Thoracic aorta (tissue), 2 donors: ENCODE measurements at places on chromosomes 2 and 18.

- H3K4me1 ChIP-seq: no peaks in the 10 kb centered on the region
- no peak overlapping the region for H3K4me3 ChIP-seq
- no peak for DNase-seq
- no peaks in the 10 kb centered on the region for H3K36me3 ChIP-seq
These were observed 37.9 kb downstream of the SEMA4F start for GRCh38 chr2:74691929-74692328.

GRCh38 chr18:30748541-30748940 is 294.0 kb downstream of the DSC3 start:
- H3K36me3 ChIP-seq: no peaks in the 10 kb centered on the region
- no peak for DNase-seq
- H3K27me3 ChIP-seq: no peaks in the 10 kb centered on the region
- no peak overlapping the region for H3K4me3 ChIP-seq
- no peaks in the 10 kb centered on the region for H3K4me1 ChIP-seq
- H3K27ac ChIP-seq: no peak overlapping the region

DNA sequence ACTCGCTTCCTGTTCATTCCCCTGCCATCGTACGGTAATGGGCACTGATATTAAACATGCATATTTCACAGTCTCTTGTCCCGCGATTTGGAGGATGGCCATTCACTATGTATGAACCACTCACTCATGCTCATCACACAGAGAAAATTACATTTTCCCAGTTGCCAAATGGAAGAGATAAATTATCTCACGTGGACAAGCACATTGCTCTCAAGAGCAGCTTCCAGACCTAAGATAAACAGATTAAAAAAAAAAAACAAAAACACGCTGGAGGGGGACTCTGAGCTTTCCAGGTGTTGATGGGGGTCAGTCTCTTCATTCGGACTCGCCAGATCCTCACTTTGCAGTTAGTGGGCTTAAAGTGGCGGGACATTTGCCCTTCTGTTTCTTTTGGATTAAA is 1.7 kb upstream of the MAPK4 start:
- no peak for DNase-seq
- H3K4me1 ChIP-seq: peaks cover 10% of the 10 kb centered on the region
- no peak overlapping the region for H3K27ac ChIP-seq
- H3K27me3 ChIP-seq: no peaks in the 10 kb centered on the region

DNA sequence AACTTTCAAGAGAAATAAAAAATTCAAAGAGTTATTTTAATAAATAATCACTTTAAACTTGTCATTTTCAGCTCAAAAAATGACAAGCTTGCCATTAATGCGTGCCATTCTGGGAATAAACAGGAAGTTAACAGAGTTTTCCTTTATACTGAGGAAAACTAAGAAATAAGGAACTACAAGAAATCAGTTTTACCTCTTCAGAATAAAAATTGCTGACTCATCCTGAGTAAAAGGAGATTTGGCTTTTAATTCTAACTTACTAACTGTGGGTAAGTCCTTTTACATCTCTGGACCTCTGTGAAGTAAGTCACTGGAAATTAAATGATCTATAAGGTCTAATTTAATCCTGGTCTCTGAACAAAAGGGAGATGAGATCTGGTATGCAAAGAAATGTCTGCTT is 16.1 kb downstream of the CEBPZ start:
- peaks cover 31% of the 10 kb centered on the region for H3K36me3 ChIP-seq
- H3K4me1 ChIP-seq: no peaks in the 10 kb centered on the region
- H3K27me3 ChIP-seq: no peaks in the 10 kb centered on the region
- H3K27ac ChIP-seq: no peak overlapping the region
- no peak overlapping the region for H3K4me3 ChIP-seq

DNA sequence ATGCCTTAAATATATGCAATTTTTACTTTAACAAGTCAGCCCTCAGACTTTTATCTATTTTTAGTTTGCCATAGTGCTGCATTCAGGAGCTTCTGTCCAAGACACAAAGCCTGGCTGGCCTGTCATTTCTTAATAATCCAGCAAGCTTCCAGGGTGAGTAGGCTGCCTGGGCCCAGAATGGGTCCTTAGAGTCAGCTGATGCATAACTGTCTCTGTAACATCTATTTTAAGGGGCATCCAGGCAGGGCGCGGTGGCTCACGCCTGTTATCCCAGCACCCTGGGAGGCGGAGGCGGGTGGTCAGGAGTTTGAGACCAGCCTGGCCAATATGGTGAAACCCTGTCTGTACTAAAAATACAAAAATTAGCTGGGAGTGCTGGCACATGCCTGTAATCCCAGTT is 11.8 kb upstream of the GNLY start:
- no peak overlapping the region for H3K27ac ChIP-seq
- DNase-seq: no peak
- H3K4me3 ChIP-seq: no peak overlapping the region
- H3K4me1 ChIP-seq: peaks cover 6% of the 10 kb centered on the region

DNA sequence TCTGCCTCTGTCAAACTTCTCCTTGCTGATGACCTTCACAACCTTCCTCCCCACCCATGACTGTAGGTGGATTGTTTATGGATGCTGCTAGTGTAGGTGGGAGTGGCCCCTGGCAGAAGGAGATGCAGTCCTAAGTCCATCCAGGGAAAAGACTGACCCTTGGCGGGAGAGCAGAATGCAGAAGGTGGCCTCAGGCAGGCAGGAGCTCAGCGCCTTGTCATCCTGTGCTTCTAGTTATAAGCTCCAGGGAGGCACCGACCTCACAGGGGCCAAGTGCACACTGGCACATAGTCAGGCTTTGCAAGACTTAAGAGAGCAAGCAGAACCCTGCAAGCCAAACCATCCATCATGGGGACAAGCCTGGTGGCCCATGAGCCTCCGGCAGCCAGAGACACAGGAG is 74.4 kb downstream of the CAPN13 start:
- no peaks in the 10 kb centered on the region for H3K4me1 ChIP-seq
- H3K27me3 ChIP-seq: no peaks in the 10 kb centered on the region
- no peak overlapping the region for H3K27ac ChIP-seq
- H3K36me3 ChIP-seq: no peaks in the 10 kb centered on the region
- DNase-seq: no peak
- H3K4me3 ChIP-seq: no peak overlapping the region

DNA sequence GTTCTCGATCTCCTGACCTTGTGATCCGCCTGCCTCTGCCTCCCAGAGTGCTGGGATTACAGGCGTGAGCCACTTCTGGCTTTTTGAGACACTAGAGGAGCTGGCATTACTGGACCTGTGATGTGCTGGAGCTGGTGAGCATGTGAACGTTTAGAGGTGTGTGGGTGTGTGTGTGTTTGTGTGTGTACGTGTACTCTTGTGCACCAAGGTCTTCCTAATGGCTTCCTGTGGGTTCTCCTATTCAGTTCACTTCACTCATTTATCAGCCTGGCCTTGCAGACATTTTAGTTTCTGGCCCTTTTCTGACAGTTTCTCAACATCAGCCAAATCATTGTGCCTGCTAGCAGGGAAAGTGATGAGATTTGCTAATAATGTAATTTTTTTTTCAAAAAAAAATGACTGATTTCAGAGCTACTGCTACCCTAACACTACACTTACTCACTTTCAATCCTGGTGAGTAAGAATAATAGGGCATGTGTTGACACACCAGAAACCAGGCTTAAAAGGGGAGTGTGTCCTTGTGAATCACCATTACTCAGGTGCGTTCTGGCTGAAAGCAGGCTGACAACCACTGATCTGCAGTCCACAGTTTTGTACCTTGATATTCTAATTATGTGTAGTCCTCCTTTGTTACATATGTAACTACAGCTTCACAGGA is 41.0 kb upstream of the ACTR3 start:
- DNase-seq: no peak
- H3K27ac ChIP-seq: no peak overlapping the region
- no peak overlapping the region for H3K4me3 ChIP-seq
- no peaks in the 10 kb centered on the region for H3K36me3 ChIP-seq

DNA sequence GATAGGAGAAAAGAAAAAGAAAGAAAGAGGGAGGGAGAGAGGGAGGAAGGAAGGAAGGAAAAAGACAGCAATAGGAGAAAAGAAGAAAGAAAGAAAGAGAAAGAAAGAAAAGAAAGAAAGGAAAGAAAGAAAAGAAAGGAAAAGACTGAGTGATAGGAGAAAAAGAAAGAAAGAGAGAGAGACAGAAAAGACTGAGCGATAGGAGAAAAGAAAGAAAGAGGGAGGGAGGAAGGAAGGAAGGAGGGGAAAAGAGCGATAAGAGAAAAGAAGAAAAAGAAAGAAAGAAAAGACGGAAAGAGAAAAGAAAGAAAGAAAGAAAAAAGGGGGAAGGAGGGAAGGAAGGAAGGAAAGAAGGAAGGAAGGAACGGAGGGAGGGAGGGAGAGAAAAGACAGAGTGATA is 216.7 kb downstream of the DOK6 start:
- no peaks in the 10 kb centered on the region for H3K27me3 ChIP-seq
- H3K4me1 ChIP-seq: no peaks in the 10 kb centered on the region
- no peaks in the 10 kb centered on the region for H3K36me3 ChIP-seq
- no peak overlapping the region for H3K4me3 ChIP-seq
- no peak for DNase-seq

DNA sequence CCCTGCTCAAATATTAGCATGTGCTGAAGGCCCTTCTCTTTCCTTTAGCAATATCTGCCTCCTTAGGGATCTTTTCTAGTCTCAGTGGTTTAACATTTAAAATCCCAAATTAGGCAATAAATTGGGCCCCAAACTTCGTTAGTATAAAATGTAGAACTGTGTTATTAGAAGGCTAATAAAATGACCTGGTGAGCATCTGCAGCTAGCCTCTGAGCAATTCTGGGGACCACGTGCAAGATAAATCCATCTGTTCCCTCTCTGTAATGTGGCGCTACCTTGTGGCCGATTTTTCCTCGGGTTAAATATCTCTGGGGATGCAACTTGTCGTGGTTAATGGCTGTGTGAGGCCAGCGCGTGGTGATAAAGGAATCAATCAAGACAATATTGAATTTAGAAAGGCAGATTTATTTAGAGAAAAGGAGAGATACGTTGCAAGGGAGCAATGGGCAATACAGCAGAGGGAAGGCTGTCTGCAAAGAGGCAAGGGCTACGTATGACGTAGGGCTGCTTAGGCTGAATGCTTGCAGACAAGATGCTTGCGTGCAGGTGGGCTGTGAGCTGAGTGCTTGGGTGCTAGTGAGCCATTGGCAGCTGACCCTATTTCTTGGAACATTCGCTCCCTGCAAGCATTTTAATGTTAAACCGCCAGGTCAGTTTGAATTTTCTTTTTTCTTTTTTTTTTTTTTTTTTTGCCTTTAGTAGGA is 18.5 kb upstream of the IL36G start:
- no peak overlapping the region for H3K27ac ChIP-seq
- no peaks in the 10 kb centered on the region for H3K36me3 ChIP-seq
- H3K4me3 ChIP-seq: no peak overlapping the region
